ENCODE measurements at places on chromosomes 7 and 10. TPM values are rescaled to one million over a fixed set of nuclear protein-coding genes. Genes with fewer than 3 reads are reported as not detected.

Gene EN2
- total RNA-seq: not detected

Gene RBM20
- total RNA-seq: 5.4 TPM

Gene RBP3
- not detected for total RNA-seq

Gene LIPK
- total RNA-seq: not detected

Gene SDK1
- total RNA-seq: 17.6 TPM

Gene UPK3B
- 1.6 TPM for total RNA-seq

Gene TFR2
- total RNA-seq: 5.3 TPM

Gene PPA1
- 56.8 TPM for total RNA-seq

Gene MRLN
- 26.3 TPM for total RNA-seq
